ENCODE measurements at places on chromosomes 7 and 10.

GRCh38 chr10:74602576-74602975 lies 223.8 kb upstream of the KAT6B start:
- DNase-seq, result no peak

GRCh38 chr10:26507441-26507840 lies 69.3 kb downstream of the APBB1IP start:
- DNase-seq, result no peak

GRCh38 chr10:116221053-116221452 lies 52.0 kb downstream of the GFRA1 start:
- no peak for DNase-seq

- DNase-seq, result no peak
These were observed 19.3 kb upstream of the GPER1 start for GRCh38 chr7:1068619-1069018.

GRCh38 chr7:103644319-103644718 lies 198.3 kb upstream of the SLC26A5 start:
- DNase-seq, result no peak

All from fibroblast of upper back skin (primary cell).